Adrenal gland (tissue), 19 donors: ENCODE measurements at places on chromosomes 7 and 10. TPM values are rescaled to one million over a fixed set of nuclear protein-coding genes. Genes with fewer than 3 reads are reported as not detected.

DNA sequence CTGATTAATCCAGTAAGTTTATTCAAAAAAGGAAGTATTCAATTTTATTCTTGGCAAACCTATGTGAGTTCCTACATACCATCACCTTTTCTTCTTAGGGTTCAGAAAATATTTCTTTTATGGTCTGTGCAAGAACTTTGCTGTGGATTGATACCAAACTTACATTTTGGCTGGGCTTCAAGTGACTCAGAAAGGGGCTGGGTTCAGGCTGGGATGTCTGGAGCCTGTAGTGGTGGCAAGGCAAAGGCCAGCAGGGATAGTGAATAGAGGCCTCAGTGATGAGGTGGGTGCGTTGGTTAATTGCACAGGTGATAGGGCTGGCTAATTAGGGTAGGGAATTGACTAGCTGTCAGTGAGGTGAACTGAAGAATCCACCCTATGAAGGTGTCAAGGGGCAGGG, 40.2 kb upstream of the ATXN7L1 start:
- DNase-seq, result no peak
- H3K36me3 ChIP-seq, result no peaks in the 10 kb centered on the region
- no peak overlapping the region for H3K4me3 ChIP-seq
- no peaks in the 10 kb centered on the region for H3K4me1 ChIP-seq

GRCh38 chr7:73970801-73971229, 57.2 kb upstream of the ELN start:
- H3K4me1 ChIP-seq, result no peaks in the 10 kb centered on the region
- no peak overlapping the region for H3K4me3 ChIP-seq
- DNase-seq, result no peak
- H3K27me3 ChIP-seq, result no peaks in the 10 kb centered on the region

Gene AMZ1
- total RNA-seq, result not detected

DNA sequence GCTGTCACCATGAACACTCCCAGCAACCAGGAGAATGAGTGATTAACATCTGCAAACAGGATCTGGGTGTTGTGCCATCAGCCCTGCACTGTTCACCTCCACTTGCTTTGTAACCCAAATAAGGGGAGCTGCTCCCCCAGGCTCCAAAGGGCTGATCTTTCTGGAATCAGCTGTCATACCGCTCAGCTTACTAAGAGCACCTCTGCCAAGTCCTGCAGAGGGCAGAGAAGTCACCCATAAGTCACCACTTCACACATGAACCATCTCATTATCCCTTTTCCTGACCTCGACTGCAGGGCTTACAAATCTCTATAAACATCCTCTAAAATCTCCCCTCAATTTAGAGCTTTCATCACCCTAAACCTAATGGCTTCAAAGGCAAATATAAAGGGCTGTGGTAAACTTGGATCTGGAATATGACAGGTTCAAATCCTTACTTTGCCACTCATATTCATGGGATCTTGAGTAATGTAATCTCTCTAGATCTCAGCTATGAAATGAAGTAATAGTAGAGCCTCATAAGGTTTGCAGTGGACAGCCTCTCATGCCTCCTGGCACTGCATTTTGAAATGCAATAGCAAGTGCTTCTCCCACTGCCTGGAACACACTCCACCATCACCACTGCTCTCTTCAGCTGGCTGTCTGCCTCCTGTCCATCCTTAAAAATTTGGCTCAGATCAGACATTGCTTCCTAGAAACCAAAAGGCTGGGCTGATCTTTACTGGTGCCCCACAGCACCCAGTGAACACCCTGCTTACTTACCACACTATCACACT, 38.8 kb downstream of the ERLIN1 start:
- no peaks in the 10 kb centered on the region for H3K27me3 ChIP-seq
- no peak for DNase-seq
- no peaks in the 10 kb centered on the region for H3K4me1 ChIP-seq
- H3K36me3 ChIP-seq, result peaks cover 20% of the 10 kb centered on the region
- H3K4me3 ChIP-seq, result no peak overlapping the region
- no peak overlapping the region for H3K27ac ChIP-seq

GRCh38 chr10:15852111-15852557, 8.2 kb downstream of the MINDY3 start:
- no peak overlapping the region for H3K27ac ChIP-seq
- H3K4me1 ChIP-seq, result peaks cover 33% of the 10 kb centered on the region
- H3K27me3 ChIP-seq, result no peaks in the 10 kb centered on the region
- no peaks in the 10 kb centered on the region for H3K36me3 ChIP-seq
- no peak for DNase-seq
- no peak overlapping the region for H3K4me3 ChIP-seq

Gene POLR2J2
- total RNA-seq, result not detected

GRCh38 chr10:88853155-88853881, 1.7 kb upstream of the ANKRD22 start:
- DNase-seq, result no peak
- peaks cover 12% of the 10 kb centered on the region for H3K4me1 ChIP-seq
- no peak overlapping the region for H3K27ac ChIP-seq
- no peak overlapping the region for H3K4me3 ChIP-seq
- no peaks in the 10 kb centered on the region for H3K27me3 ChIP-seq
- no peaks in the 10 kb centered on the region for H3K36me3 ChIP-seq

GRCh38 chr10:119361037-119361436, 153.7 kb downstream of the GRK5 start:
- DNase-seq, result no peak
- no peaks in the 10 kb centered on the region for H3K27me3 ChIP-seq
- H3K27ac ChIP-seq, result peak overlapping the region; percentile 40
- H3K36me3 ChIP-seq, result no peaks in the 10 kb centered on the region

DNA sequence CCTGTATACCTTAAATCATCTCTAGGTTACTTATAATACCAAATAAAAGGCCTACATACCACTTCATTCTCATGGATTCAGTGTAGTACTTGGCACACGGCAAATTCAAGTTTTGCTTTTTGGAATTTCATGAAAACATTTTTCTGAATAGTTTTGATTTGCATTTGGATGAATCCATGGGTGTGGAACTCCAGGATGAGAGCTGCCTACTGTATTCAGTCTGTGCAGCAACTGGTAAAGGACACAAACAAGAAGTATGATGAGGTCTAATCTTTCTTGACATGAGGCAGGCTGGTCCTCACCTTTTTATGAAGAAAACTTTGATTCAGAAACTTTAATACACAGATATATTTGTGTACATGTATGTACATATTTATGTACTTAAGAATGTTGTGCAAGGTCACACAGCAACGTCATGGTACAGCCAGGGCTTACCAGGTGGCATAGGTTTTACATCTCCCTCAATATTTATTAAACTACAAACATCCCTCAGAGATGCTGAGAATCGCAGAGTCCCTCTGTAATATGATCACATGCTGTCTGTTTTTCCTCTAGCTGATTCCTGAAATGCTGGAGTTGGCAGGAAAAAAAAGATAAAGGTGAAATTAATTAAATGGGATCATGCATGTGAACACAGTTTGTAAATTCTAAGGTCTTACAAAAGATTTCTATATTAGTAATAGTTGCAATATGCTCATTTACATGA, 239.6 kb downstream of the PRKG1 start:
- H3K4me3 ChIP-seq, result no peak overlapping the region
- no peaks in the 10 kb centered on the region for H3K36me3 ChIP-seq
- H3K27me3 ChIP-seq, result no peaks in the 10 kb centered on the region
- DNase-seq, result no peak
- peaks cover 11% of the 10 kb centered on the region for H3K4me1 ChIP-seq

DNA sequence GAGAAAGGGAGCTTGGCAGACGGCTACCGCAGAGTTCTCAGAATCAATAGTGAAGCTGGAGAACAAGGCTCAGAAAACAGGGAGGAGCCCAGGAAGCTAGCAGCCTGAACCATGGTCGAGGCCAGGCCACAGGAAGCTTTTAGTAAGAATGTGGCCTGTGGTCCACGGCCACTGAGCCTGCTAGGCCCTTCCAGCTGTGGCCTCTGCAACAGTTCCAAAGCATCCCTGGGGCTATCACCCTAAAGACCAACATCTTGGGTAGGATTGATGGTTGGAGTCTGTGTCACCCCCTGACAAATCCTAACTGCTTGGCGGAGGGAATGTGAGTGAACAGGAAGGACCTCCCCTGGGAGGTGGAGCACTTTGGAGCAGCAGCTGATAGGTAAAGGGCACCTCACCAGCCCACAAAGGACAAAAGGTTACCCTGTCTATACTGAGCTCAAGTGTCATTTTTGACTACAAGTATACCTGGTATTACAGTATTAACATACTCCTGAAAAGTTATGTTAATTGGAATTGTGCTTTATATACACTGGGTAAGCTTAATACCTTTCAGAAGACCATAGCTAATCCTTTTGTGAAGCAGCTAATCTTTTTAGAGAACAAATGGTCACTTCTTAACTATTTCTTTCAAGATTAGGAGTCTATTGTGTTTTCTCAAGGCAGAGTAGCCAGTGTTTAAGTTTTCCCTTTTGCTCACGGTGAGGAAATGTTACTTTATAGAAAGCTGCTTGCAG, 18.7 kb downstream of the PTPRE start:
- H3K36me3 ChIP-seq, result no peaks in the 10 kb centered on the region
- DNase-seq, result no peak
- H3K4me1 ChIP-seq, result peaks cover 66% of the 10 kb centered on the region
- no peaks in the 10 kb centered on the region for H3K27me3 ChIP-seq
- H3K27ac ChIP-seq, result peak overlapping the region; percentile 33

Gene SLC29A4
- 1.3 TPM for total RNA-seq

- no peaks in the 10 kb centered on the region for H3K4me1 ChIP-seq
- no peaks in the 10 kb centered on the region for H3K27me3 ChIP-seq
- H3K27ac ChIP-seq, result no peak overlapping the region
These were observed 281.9 kb downstream of the PPP1R3A start for GRCh38 chr7:113636727-113637421.

DNA sequence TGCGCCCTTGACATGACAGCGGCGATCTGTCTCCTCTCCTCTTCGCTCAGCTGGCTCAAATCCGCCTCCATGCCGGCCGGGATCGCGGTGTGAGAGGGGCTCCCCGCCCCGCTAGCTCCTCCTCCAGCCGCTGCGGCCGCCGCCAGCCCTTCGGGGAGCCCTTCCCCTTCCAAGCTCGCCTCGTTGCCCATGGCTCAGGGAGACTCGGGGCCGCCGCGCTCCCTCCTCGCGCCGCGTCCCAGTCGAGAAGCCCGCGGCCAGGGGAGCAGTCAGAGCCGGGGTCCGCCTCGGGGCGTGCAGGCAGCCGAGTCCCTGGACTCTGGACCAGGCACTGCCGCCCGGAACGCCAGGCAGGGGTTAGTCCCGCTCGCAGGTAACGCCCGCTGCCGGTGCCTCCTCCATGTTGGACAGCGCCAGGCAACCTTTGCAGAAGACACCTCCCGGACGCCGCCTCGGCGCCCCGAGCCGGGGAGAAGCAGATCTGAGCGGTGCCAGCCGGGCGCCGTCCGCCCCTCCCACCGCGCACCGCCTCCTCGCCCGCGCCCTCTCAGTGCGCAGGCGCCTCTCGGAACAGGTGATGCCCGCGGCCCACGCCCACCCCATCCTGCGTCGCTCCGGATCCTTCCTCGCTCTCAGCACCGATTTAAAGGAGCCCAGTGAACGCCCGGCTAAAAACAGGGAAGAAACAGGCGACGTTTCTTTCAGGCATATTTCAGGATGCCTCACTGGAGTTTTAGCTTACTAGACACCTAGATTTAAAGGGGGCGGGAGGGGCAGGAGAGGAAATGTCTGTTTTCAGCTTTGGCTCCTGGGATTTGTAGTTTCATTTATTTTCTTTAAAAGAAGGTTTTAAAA, at the start of gene PCLO:
TSS of gene PCLO (minus strand) at position 483 of the 855 bp plus-strand sequence. CDS start at position 191, 292 bp downstream.
- H3K4me1 ChIP-seq, result no peaks in the 10 kb centered on the region
- H3K36me3 ChIP-seq, result no peaks in the 10 kb centered on the region
- peak within 1 kb of the TSS; percentile 11 for H3K4me3 ChIP-seq
- peak; percentile 91 for DNase-seq
- H3K27me3 ChIP-seq, result no peaks in the 10 kb centered on the region

Gene SMIM30
- 54.6 TPM for total RNA-seq

GRCh38 chr7:76011442-76011861, 17.1 kb upstream of the TMEM120A start:
- no peaks in the 10 kb centered on the region for H3K27me3 ChIP-seq
- H3K4me1 ChIP-seq, result peaks cover 9% of the 10 kb centered on the region
- DNase-seq, result no peak
- H3K36me3 ChIP-seq, result no peaks in the 10 kb centered on the region
- no peak overlapping the region for H3K27ac ChIP-seq
- H3K4me3 ChIP-seq, result no peak overlapping the region

GRCh38 chr10:89845541-89846280, 144.3 kb downstream of the KIF20B start:
- H3K36me3 ChIP-seq, result no peaks in the 10 kb centered on the region
- DNase-seq, result no peak
- H3K27me3 ChIP-seq, result no peaks in the 10 kb centered on the region
- H3K4me1 ChIP-seq, result no peaks in the 10 kb centered on the region
- H3K27ac ChIP-seq, result no peak overlapping the region
- no peak overlapping the region for H3K4me3 ChIP-seq

DNA sequence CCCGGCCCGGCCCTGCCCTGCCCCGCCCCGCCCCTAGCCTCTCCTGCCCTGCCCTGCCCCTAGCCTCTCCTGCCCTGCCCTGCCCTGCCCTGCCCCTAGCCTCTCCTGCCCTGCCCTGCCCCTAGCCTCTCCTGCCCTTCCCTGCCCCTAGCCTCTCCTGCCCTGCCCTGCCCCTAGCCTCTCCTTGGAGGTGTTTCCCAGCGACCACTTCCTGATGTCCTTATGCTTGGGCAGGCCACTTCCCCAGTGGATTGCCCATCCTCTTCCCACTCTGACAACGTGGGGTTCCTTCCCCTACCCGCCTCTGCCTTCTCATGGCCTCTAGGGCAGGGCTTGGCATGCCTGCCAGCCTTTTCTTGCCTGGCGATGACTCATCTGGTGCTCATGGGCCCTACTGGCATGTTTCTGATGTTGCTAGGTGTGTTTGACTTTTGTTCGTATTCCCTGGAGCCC, 21.2 kb downstream of the PRXL2A start:
- peaks cover 8% of the 10 kb centered on the region for H3K36me3 ChIP-seq
- peak; percentile 75 for DNase-seq
- no peak overlapping the region for H3K27ac ChIP-seq
- H3K4me1 ChIP-seq, result no peaks in the 10 kb centered on the region
- H3K4me3 ChIP-seq, result no peak overlapping the region
- no peaks in the 10 kb centered on the region for H3K27me3 ChIP-seq

Gene UNC5B
- total RNA-seq, result 20.0 TPM

DNA sequence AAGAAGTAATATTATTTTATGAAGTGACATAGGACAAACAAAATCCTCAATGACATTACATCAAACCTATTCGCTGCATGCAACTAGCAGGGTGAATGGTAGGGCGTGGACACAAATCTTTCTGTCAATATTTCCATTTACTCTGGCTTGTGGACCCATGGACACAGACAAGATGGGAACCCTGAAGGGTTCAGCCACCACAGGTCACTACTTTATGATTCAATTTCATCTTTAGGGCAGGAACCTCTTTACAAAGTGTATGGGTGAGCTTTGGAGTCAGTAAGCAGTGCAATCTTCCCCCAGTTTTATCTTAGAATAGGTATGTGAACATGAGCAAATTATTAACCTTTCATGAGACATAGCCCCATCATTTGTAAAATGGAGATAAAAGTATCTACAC, 982.4 kb upstream of the LRRTM3 start:
- H3K4me1 ChIP-seq, result no peaks in the 10 kb centered on the region
- DNase-seq, result no peak
- no peaks in the 10 kb centered on the region for H3K27me3 ChIP-seq
- no peak overlapping the region for H3K27ac ChIP-seq

- no peak overlapping the region for H3K4me3 ChIP-seq
- H3K36me3 ChIP-seq, result no peaks in the 10 kb centered on the region
- no peaks in the 10 kb centered on the region for H3K4me1 ChIP-seq
These were observed 14.6 kb upstream of the PRTFDC1 start for GRCh38 chr10:24966962-24967481.

Gene MEOX2
- total RNA-seq, result not detected
